ENCODE measurements at places on chromosomes 6 and 20. TPM values are rescaled to one million over a fixed set of nuclear protein-coding genes. Genes with fewer than 3 reads are reported as not detected.

SLC17A1 gene
- not detected for total RNA-seq

NRSN1 gene
- total RNA-seq, result not detected

ZFAND3 gene
- 11.3 TPM for total RNA-seq

KIAA0408 gene
- 0.39 TPM for total RNA-seq

CD109 gene
- total RNA-seq, result 79.4 TPM

GTSF1L gene
- not detected for total RNA-seq

KIFC1 gene
- total RNA-seq, result 58.1 TPM

HLA-DQA1 gene
- not detected for total RNA-seq

BMP2 gene
- 1.1 TPM for total RNA-seq

TAF11 gene
- total RNA-seq, result 14.0 TPM

GSTA3 gene
- not detected for total RNA-seq

Data from subcutaneous preadipocyte (primary cell).